ENCODE measurements at places on chromosomes 11 and 22.

DNA sequence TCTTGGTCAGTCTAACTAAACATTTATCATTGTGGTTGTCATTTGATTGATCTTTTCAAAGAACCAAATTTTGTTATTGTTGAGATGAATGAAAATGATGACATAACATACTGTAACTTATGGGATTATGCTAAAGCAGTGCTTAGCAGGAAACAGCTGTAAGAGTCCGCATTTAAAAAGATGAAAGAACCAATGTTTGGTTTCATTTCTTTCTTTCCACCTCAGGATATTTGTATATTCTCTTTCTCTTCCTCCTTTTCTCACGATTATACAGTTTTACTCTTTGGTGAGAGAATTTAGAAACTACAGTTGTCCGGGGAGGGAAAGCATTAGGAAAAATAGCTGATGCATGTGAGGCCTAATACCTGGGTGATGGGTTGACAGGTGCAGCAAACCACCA, 23.1 kb downstream of the PIH1D2 start:
- DNase-seq: no peak

DNA sequence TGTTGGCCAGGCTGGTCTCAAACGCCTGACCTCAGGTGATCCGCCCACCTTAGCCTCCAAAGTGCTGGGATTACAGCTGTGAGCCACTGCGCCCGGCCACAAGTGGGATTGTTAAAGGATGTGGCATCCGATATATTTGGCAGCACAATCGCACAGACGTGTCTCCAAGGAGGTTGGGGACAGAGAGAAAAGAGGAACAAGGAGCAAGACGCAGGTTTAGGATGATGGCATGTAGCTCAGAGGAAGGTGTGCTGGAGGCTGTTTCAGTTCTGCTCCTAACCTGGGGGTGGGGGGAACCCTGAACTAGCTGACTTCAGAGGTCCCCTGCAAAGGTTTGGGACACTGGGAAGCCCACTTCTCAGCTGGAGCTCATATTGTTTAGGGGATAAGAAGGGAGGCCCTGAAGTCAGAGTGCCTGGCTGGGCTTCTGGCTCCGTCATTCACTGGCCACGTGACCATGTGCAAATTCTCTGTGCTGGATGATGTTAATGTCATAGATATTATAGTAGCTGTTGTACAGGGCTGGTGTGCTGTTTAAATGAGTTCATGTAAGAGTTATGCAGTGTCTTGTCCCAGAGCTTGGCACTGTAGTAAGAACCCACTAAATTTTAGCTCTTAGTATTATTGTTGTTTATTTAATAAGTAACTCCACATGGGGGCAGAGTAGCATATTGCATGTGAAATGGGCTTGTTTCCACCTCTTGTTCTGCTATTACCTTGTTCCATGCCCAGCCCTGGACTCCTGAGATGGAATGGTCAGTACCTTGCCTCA, 129.7 kb downstream of the ST3GAL4 start:
- no peak for DNase-seq

DNA sequence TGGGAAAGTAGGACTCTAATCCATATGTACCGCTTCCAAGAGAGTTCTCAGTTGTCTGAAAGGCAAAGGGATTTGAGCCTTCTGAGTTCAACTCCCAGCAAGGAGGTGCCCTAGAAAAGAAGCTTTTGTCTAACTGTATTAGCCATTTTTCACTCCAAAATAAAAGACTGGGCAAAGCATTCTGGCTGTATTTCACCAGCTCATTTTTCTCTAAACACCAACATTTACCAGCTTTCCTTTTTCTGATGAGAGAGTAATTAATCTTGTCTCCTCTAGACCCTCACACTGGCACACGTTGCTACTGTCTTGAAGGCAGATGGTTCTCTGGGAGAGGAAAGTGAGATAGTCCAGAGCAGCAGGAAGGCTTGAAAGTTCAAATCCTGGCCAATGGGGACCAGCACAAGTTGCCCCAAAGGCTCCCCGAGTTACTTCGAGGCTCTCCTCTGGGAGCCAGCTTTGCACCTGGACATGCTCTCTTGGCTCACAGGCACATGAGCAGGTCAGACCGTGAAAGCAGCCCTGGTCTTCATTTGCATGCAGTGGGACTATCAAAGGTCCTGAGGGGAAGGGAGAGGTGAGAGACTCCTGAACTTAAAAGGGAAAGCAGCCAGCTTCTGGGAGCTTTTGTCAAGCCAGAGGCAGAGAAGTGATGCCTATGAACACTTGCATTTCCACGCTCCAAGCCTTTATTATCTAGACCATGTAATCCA, 100.0 kb downstream of the NTM start:
- no peak for DNase-seq

DNA sequence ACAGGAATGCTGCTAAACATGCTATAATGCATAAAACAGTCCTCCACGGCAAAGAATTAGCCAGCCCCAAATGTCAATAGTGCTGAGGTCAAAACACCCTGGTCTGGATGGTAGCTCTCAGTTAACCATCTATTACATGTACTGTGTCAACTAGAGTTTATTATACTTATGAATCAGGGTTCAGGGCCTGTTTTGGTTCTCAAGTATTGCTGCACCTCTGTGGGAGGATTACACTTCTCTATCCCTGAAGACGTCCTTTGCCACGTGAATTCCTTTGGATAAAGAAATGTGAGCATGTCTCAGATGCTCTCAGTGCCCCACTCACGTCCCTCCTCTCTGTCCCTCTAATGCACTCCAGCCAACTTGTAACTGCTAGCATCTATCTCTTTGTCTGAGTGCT, 53.4 kb downstream of the SLC1A2 start:
- DNase-seq: no peak

GRCh38 chr11:29129844-29130243, 887.0 kb downstream of the KCNA4 start:
- no peak for DNase-seq

GRCh38 chr11:3831378-3832239, 9.2 kb downstream of the RHOG start:
- no peak for DNase-seq

DNA sequence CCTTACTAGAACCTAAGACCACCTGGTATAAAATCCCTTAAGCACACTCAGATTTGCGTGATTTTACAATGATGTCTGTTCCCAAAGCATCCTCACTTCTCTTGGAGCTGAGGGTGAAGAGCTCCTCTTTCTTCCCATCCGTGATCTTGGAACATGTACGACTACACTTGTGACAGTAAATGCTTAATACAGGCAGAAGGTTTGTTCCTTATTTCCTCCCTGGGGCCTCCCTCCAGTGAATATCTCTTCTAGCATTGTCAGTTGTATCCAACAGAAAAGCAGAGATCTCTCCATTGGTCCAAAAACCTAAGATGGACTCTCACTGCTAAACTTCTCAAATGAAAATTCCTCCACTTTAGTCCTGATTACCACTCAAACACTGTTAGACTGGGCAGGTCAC, 103.6 kb upstream of the VPREB1 start:
- no peak for DNase-seq

GRCh38 chr11:131811383-131811782, 441.0 kb downstream of the NTM start:
- DNase-seq: no peak

- no peak for DNase-seq
Measured at GRCh38 chr22:43207849-43208702, 21.1 kb upstream of the TTLL12 start.

DNA sequence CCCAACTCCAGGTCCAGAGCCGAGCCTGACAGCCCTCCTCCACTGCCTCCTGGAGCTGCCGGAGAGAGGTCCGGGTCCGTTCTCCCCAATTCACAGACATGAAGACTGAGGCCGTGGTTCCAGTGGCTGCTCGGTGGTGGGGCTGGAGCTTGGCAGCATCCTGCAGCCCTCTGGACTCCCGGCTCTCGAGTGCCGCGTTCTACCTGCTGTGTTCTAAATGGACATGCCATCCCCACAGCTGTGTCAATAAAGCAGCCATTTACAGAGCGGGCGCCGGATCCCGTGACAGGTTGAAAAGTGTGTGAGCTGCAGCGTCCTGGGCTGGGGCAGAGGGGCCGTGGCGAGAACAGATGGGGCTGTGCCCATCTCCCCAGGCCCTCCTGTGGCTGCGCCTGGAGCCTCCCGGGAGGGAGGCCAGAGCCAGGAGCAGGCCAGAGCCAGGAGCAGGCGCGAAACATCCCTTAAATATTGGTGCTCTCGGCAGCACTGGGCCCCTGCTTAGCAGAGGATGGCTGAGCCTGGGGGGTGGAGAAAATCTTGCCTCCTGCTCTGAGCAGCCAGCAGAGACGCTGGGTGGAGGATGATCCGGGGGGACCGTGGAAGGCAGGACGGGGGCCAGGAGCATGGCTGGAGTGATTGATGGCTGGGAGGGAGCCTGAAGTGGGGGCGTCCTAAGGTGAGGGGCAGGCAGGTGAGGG, 46.2 kb downstream of the FLRT1 start:
- DNase-seq: peak; percentile 43

DNA sequence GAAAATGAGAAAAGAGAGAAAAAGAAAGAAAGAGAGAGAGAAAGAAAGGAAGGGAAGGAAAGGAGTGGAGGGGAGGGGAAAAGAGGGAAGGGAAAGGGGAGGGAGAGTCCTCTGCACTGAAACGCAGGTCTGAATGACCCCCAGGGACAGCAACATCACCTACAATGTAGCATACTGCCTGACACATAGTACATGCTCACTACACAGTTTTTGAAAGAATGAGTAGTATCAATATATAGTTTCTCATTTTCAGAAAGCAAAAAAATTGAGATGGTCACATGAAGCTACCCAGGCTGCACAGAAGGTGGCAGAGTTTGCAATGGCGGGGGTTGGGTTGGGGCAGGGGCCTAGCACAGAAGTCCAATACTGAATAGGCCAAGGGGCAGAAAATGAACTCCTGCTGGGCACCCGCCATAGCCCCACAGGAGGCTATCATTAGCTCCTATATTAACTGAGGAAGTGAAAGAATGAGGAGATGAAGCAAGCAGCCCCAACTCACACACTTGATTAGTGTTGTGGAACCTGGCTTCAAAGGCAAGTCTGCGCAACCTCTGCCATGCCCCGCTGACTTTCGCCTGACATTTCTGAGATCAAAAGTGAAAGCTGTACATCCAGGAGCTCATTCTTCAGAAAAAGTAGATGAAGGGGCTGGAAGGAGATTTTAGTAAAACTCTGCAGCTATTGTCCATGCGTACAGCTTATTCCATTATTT, 241.2 kb upstream of the SYN3 start:
- no peak for DNase-seq

GRCh38 chr11:93986716-93987115, 34.4 kb upstream of the HEPHL1 start:
- DNase-seq: no peak

DNA sequence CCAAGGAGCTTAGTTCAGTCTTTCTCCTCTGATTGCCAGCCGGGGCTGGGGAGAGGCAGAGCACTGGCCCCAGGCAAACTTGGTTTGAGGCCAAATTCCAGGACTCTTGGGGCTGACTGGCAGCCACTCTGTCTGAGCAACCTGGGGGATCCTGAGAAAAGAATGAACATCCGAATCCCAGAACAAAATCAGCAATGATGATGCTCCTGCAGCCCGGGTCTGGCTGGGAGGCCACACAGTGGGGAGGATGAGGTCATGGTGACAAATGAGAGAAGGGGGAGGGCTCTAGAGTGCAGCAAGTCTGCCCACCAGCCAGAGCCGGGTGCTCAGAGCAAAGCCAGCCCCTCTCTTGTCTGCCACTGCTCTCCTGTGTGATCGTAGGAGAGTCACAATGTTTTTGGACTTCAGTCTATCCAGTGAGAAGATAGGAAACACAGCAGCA, 71.8 kb upstream of the PAX6 start:
- DNase-seq: peak; percentile 73

DNA sequence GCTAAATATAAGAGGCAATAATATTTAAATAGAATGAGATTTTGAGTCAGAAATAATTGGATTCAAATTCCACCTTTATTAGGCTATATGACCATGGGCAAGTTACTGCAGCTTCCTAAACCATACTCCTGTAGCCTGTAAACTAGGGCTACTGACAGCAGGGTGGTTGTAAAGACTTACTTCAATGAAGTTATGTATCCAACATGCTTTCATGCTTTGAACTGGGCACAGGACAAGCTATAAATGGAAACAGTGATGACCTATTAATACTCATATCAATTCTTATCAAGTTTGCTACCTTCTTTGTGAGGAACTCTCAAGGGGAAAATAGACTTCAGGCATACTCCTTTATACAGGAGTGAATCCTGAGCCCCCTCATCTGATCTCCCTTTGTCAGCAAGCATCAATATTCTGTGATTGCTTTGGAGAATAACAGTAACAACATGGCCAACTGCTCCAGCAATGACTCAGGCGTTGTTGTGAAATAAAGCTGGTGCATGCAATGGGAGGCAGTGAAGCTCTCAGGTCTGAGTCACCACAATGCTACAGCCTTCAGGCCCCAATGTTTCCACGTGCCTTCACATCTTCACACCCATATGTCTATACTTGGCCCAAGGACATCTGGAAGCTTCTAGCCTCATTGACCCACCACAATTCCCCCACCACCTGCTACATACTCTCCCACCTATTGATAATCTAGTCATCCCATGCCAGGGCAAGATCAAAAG, 102.5 kb downstream of the KCNA4 start:
- DNase-seq: no peak

DNA sequence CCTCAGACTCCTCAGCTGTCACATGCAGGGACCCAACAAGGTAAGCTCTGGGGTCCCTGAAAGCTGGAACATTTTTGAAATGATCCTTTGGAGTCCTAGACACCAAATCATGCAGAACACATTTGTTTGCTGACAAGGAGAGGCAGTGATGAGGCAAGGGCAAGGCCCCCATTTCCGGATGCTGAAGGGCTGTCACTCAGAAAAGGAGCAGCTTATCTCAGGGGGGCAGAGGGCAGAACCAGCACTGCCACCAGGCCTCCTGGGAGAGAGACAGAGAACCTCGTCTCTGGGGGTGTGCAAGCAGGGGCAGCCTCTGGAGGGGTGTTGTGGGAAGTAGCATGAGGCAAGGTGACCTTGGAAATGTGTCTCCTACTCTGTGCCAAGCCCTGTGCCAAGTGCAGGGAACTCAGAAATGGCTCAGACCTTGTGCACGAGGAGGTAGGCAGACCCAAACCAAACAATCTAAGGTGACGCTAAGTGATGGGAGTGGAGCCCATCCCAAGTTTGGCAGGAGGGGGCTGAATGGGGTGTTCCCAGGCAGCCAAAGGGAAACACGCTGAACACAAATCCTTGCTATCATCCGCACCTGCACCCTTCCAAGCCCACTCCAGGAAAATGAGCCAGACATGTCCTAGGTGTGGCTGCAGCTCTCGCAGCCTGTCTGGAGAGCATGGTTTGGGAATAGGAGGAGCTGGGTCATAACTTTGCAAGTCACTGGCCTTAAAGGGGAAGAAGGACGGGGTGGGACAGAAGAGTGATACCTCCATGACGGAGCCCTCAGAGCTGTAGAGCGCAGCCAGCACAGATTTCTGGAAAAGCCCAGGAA, 94.2 kb downstream of the PDE2A start:
- DNase-seq: no peak

DNA sequence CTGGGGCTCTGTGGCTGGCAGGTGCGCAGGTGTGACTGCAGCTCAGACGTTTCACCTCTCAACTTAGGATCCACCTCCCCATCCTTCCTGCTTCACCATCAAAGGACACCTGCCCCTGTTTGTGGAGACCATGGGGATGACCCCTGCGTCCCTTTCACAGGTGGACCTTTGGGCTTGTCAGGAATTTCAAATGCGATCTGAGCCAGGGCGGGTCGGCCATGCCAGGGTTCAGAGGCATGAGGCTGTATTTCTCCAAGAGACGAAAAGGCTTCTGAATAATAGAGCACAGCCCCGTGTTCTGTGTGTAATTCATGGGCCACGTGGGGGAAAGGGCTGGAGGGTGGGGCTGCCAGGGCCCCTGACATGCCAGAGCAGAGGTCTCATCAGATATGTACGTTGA, 668.0 kb downstream of the BRD1 start:
- no peak for DNase-seq

Data from NCI-H446 (cell line).